ENCODE measurements at places on chromosomes 2 and 18.

DNA sequence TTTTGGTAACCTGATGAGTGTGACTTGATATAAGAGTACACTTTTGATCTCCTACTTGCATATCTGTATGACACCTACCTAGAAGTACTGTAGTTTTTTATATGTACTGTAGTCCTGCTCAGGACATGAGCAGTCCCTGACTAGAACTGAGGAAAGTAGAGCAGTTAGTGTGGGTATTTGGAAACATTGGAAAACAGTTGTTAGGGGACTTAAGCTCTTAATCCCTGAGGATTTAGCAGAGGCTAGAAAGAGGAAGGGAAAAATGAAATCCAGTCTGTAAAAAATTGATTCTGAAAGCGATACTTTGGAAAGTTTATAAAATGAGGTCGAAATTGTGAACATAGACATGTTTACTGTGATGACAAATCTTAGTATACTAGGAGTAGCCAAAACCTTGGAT, 125.6 kb downstream of the NCOA1 start:
- DNase-seq = no peak

DNA sequence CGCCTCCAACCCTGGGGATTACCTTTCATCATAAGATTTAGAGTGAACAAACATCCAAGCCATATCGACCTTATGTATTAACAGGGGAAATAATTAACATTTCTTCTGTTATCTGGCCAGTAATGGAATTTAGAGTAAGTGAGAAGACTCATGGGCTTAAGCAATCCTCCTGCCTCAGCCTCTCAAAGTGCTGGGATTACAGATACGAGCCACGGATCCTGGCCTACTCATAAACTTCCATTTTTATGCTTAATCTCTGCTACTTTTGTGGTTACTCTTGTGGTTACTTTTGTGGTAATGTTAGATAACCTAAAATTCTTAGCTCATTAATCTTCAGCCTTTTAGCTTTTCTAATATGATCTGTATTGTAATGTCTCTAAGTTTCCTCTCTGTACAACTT, 159.3 kb upstream of the SLC8A1 start:
- DNase-seq = no peak

DNA sequence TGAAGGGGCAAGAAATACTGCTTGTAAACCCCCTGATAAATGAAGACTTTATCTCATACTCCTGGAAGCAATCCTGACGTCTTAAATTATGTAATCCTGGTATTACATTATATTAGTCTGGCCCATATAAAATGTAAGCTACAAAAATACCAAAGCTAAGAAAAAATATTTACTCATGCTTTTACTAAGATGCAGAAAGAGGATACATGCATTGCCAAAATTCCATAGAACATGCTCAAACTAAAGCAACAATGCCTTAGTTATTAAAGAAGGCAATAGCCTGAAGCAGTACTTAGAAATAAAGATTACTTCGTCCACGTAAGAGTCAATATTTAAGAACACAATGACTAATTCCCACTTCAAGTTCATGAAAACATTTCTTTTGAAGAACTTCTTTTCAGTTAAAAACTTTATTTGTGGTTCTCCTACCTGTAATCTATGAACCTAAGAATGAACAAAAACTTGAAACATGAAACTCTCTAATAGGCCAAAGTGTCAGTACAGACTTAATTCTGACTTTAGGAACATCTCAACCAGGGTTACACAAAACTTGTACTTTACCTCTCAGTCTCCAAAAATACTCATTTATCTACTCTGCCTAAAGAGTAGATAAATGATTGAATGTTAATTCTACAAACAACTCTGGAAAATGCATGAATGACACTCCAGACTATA, 117.3 kb downstream of the THADA start:
- DNase-seq = no peak

DNA sequence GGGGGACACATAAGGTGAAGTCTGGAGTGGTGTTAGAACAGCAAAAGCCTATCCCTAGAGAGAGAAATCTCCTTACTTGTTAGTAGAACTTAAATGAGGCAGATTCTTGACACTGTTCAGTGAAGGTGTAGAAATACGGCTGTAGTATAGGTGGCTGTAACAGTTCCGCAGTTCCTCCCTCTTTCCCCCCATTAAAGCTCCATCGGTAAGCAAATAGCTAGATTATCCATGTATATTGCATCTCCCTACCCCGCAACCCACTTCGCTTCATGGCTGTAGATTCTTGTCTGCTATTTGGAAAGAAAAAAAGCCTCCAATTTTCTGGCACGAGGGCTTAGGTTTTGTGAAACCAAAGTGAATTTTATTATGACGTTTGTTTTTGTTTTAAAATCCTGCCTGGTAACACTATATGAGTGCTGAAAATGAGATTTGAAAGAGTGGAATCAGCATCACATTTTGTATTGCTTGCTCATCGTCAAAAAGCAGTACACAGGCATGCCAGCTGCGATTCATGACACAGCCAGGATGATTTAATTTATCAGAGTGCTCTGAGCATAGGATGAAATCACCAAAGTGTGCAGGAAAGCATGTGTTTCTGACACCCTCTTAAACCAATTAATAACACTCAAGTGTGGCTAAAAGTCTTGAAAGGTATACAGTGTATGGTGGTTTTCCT, 1.4 kb downstream of the FAM171B start:
- DNase-seq = no peak

- no peak for DNase-seq
These were observed 27.3 kb downstream of the DCDC2C start for GRCh38 chr2:3730646-3731045.

DNA sequence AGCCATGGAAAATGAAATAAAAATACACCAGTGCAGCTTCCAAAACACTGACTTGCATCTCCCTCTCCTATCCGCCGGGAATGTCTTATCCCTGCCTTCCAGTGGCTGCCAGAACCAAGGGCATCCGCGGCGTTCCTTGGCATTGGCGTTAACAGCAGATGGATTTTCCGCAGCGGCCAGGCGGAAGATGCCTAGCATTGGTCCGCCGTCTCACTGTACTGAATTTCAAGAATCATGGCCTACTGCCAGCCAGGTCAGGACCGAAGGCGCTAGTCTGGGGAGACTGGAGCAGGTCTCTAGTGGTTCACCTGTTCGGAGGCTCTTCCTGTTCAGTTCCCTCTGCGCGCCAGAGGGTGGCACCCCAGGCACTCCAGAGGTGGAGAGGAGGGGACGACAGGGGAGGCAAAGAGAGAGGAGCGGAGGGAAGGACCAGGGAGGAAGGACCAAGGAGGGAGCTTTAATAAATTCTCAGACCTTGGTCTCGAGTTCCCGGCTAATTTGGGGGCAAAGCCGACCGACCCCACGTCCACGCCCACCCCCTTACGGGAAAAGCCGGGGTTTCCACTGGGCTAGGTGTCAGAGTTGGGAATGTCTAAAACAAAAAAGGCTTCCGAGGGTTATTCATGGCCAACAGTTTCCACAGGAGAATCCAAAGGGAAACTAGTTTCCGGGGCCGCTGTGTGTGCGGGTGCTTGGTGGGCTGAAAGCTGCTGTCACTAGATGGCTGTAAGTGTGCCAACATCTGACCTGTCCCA, 3.7 kb upstream of the BCL2L11 start:
- DNase-seq = peak; percentile 21

GRCh38 chr2:206354129-206354528, 79.7 kb downstream of the ZDBF2 start:
- DNase-seq = no peak

DNA sequence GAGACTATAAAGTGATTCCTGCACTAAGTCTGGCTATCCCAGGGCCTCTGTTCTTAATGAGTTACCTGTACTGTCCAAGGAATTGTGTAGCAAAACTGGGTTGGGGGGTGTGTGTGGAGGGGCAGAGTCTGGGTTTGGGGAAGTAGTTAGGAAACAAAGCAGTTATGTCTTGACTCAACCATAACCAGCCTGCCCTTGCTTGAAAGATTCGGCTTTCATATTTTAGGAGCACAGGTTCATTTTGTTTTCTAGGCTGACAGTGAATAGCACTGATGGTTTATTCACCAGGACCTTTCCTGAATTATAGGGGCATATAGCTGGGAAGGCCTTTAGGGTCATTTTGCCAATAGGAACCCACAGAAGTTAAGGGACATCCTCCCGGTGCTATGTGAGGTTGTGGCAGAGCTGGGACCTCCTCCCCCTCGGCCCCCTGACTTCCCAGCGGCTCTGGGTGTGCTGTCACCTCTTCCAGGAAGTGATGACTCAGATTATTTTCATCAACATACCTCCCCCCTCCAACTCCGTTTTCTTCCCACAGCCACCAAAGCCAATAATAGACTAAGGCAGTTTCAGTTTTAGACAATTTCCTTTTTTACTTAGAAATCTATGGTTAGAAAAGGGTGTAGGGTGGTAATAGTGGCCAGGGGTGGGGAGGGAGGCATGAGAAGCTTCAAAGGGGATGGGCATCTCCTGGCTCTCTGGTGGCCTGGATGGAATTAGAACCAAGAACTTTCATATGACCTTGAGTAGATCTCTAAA, 44.8 kb downstream of the SETBP1 start:
- DNase-seq = no peak

DNA sequence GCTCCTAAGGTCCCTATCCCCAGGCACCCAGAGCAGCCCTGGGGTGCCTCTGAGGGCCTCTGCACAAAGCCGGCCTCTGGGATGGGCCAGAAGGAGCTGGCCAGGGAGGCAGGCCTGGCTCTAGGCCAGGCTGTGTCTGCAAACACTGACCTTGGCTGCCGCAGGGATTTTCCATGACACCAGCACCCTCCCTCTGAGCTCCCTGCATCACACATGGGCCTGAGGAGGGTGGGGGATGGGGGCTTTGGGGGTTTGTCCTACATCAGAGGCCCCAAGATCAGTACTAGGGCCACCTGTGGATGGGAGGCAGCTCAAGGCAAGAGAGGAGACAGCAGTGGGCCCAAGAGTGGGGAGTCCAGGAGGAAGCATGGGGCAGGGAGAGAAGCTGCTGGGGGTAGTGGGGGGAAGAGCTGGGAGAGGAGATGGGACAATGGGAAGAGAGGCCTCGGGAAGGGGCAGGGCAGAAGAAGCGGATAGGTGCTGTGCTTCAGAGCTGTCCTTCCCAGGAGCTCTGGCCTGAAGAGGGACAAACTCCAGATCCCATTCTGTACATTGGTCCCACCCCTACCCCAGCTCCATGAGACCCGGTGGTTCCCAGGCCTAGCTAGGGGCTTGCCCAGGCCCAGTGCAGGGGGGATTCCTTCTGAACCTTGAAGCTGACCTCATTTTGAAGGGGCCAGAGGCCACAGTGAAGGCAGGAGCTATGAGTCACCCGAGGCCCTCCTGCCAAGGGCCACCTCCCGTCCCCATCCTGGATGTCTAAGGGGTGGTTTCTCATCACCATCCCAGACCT, 28.0 kb downstream of the KCNK3 start:
- no peak for DNase-seq

DNA sequence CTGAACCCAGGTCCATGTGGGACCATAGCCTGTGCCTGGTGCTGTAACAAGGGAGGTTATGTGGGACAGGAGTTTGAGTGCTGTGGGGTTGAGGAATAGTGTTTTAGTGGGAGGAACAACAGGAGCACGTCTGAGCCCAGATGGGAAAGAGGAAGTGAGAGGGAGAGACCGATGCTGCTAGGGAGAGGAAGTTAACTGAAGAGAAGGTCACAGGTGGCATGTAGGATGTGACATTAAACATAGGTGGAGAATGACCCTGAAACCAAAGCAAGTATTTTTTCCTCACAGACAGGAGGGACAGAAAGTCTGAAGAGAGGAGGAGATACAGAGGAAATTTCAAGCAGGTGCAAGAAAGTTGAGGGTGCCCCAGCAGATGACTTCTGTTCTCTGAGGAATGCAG, 87.8 kb downstream of the ACOXL start:
- no peak for DNase-seq
